SJSA1 (cell line): ENCODE measurements at places on chromosomes 2 and 18. TPM values are rescaled to one million over a fixed set of nuclear protein-coding genes. Genes with fewer than 3 reads are reported as not detected.

DNA sequence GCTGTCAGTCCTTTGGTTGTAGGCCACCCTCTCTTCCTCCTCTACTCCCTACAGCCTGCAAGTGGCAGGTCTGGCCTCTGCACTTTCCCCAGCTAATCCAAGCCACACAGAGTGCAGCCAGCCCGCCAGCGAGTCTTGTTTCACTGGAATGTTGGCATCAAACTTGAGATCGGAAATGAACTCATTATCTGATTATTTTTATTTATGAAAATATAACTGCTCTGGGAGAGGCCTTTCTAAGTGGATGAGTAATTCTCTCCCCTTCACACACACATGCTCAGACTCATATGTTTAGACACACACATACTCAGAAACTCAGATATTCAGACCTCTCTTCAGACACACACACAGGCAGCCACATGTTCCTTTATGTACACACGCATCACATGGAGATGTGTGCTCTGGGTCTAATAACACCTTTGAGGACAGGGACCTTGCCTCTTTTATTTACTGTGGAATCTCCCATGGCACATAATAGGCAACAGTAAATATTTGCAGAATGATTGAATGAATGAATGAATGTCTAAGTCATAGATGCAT is 151.3 kb downstream of the ZFP36L2 start:
- peak; percentile 97 for DNase-seq

- DNase-seq = no peak
These were observed 18.9 kb upstream of the KCNF1 start for GRCh38 chr2:10892796-10893350.

- no peak for DNase-seq
These were observed 201.9 kb downstream of the CLIP4 start for GRCh38 chr2:29317077-29317517.

DNA sequence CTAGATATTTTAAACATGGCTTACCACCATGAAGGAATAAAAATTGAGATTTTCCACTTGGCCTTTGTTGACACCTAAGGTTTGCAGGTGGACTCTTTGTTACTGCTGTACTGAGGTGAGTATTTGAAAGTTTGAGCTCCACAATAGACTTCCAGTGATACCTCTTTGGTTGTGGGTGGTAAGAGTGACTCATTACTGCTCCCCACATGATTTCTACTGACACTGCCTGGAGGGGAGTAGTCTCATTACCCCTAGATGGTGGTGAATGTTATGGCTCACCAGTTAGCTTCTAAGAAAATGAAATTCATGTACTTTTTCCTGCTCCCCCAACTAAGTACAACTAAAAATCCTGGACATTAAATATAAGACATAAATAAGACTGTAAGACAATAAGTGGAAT is 1183.1 kb upstream of the TMEFF2 start:
- no peak for DNase-seq

DNA sequence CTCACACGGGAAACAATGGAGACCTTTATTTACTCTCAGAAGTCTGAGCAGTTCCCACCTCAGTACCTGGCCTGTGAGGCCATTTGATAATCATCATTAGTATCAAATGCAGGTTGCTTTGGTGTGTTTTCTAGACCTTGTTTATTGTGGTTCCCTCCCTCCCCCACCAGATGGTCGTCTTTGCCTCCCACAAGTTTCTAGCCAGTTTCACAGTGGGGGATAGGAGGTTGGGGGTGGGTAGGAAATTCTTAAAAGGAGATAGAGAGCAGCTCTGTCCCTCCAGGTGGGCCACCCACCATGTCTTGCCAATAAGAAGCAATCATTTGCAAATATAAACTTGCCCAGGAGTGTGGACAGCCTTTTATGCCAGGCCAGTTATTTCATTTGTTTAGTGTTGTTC is 31.3 kb downstream of the SETBP1 start:
- peak; percentile 78 for DNase-seq

GRCh38 chr2:191521608-191522208 is 156.2 kb upstream of the NABP1 start:
- peak; percentile 22 for DNase-seq

DNA sequence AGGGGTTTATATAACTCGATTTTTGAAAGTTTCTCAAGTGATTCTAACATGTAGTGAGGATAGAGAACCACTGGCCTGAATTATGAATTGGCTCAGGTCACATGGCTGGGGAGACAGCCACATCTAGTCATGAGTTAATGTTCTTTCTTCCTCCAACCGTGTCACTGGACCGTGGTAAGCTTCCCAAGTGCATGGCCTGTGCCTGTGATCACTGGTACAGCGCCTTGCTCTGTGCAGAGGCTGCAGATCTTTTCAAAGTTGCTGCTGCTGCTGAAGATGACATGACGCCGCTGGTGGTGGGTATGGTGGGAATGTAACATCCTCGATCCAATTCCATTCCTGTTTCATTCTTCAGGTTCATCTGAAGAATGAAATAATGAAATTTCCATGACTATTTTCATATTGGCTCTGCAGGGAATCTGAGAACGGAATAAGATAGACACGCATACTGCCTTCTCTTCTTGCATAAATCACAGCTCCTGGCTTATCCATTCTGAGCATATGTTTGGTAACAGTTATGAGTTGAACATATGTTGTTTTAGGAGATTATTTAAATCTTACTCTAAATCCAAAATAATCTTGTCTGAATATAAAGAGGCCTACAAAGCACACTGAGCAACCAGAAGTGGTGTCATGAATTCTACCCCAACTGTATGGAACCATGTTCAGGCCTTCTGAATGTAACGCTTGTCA is 100.5 kb upstream of the THSD7B start:
- DNase-seq = no peak

DNA sequence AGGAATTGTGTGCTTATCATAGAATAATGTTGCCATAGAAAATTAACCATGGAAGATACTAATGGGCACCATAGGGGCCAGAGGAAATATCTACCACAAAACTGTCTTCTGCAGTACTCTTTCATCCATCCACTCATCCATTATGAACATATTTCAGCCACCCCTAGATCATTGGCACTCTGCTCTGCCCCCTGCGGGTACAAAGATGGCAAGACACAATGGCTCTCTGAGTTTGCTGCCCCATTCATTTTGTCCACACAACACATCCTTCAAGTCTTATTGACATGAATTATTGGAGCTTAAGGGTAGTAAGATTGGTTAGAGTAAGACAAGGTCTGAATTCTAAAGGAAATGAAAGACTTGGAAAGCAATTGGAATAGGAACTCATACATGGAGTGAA is 1224.7 kb upstream of the CELF4 start:
- no peak for DNase-seq

LONRF2 gene
- total RNA-seq = 0.81 TPM in 1 of 2 replicates, not detected in the other
